ENCODE measurements at places on chromosomes 11 and 22.

DNA sequence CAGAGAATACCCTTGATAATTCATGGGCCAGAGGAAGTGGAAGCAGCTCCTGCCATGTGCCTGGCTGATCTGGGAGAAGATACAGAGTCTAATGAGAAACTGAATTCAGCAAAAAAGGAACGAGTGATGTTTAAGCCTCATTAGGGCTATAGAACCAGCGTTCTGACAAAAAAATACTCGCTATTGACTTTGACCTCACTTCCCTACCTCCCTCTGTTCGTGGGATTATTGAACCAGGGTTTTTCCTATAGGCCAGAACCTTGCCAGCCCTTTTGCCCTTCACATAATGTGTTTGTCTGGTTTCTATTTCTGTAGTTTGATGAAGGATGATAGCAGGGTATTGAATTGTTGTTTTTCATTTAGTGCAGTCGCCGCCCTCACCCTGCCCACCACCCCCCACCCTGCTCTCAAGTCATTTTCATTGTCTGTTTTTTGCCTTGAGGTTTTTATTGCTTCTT is 7.6 kb upstream of the RBFOX2 start:
- ATAC-seq: no peak

DNA sequence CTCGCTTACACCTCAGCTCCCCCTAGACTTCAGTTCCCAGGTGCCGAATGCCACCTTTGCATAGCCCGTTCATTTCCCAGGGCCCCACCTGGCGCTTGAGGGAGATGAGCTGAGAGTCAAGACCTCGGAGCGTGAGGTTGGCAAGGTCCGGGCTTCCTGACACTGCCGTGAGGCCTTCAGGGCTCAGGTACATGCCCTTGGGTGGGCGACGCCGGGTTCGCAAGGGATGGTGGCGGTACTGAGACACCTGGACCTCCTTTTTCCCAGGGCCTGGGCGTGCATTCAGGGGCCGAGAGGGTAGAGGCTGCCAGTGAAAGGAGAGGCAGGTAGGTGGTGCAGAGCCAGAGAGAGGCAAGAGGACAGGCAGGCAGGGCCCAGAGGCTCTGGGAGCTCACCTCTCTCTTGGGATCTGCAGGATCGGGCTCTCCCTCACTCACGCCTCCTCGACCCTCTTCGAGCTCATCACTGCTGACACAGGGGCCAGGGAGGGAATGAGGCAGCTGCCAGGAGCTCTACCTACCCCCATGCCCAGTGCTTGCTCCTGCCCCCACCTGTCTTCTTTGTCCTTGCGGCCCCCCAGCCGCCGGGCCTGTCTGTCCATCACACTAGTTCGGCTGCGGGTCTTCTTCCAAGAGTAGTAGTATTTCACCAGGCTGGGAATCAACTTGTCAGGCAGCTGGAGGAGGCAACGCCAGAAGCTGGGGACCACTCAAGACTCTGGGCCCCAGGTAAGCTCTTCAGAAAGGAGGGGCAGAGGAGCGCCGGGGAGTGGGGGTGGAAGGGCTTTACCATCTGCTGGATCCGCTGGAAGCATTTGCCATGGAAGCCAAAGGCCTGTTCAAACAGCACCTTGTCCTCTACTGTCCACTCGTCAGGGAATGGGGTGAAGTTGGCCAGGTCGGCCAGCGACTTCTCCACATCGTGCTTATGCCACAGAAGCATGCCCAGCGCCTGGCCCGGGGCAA is 2.8 kb downstream of the RCOR2 start:
- ATAC-seq: no peak

GRCh38 chr11:57288771-57289579 is 35.8 kb downstream of the TNKS1BP1 start:
- ATAC-seq: peak; percentile 52

GRCh38 chr11:110000031-110000502 is 93.1 kb upstream of the ZC3H12C start:
- ATAC-seq: peak; percentile 89

- ATAC-seq: no peak
Observed at GRCh38 chr22:43377548-43377895, 34.3 kb upstream of the MPPED1 start.

DNA sequence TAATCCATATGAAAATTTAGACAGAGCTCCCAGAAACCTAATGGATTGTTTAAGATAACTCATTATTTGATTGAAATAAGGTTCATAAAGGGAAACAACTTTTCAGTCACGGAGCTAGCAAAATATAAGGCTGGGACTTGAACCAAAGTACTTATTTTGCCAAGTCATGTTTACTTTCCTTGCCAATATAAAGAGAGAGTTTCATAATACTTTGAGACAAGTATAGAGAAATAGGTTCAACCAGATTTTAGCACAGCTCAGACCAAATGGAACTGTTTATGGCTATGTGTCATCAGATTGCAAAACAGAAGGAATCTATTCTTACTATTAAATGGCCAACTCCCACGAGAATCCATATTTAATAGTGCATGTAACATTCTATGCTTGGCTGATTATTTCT is 1517.5 kb upstream of the TENM4 start:
- no peak for ATAC-seq

DNA sequence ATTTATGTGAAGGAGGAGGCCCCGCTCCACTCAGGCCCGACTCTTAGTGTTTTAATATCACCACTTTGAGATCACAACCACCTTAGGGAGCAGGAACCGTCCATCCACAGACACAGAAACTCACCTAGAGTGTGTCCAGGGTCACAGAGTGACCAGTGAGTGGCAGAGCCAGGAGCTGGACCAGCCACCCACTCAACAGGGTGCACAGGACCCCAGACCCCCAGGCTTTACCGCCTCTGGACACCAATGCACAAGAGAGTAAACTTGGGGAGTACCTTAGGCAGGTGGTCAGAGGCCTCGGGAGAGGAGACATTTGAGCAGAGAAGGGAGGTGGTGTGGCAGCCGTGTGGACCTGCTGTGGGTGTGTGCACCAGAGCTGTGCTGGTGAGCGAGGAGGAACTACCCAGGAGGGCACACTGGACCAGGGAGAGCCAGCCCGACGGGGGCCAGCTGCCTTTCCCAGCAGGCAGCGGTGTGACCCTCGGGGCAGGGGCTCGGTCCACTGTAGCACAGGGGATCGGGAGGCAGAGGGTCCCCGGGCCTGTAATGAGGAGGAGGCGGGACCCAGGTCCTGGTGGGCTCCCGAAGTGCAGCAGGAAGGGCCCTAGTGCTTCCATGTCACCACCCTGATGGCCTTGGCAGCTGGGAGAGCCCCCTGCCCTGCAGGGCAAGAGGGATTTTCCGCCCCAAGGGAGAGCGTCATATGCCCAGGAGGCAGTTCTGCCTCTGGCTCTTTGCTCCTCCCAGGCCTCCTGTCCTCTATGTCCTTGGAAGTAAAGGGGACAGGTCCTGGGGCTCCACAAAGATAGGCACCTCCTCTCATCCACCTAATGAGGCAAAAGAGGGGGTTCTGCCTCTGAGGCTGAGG is 7.5 kb upstream of the NLRP6 start:
- no peak for ATAC-seq

GRCh38 chr11:86440305-86440716 is 65.6 kb downstream of the CCDC81 start:
- ATAC-seq: no peak

DNA sequence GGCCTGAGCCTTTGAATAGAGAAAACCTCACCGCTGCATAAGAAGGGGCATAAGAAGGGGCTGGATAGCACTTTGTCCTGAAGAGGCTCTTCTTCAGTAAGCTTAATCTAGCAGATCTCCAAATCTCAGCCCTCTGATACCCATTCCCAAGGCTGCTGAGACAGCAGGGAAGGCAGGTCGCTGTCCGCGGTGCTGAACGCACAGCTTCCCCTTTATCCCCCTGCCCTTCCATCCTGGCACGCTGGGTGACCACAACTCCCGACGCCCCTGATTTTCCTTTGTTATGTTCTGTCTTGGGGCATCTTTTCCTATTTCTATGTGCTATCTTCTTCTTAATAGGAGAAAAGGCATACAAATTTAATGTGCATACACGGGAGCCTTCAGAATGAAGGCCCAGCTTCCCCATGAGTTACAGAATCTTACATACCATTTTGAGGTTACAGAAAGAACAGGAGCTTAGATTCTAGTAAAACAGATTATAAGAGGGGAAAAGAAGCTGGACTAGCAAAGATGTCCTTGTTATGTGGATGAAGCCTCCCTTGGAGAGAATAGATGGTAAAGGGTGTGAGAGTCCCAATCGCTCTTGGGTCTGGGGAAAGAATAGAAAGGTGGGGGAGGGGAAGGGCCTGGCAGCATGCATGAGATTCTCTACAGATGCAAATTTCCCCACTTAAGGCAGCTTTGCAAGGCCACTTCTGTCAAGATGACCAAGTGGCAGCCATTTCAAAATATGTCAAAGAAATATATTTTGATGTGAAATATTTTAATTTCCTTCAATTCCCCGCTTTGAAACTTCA is 5.7 kb upstream of the SULT4A1 start:
- peak; percentile 87 for ATAC-seq

DNA sequence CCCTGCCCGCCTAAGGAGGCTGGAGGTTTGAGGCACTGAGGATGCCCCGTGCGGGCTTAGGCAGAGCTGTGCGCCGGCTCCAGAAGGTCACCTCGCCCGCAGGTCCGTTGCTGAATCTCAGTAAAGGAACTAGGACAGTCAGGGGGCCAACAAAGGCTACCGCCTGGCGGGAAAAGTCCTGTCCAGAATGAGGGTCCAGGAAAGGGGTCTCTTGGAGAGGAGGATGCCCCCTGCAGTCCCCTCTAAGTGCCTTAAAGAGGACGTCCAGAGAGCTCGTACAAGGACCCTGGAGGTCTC is 548 bp downstream of the PVALB start:
- ATAC-seq: no peak

DNA sequence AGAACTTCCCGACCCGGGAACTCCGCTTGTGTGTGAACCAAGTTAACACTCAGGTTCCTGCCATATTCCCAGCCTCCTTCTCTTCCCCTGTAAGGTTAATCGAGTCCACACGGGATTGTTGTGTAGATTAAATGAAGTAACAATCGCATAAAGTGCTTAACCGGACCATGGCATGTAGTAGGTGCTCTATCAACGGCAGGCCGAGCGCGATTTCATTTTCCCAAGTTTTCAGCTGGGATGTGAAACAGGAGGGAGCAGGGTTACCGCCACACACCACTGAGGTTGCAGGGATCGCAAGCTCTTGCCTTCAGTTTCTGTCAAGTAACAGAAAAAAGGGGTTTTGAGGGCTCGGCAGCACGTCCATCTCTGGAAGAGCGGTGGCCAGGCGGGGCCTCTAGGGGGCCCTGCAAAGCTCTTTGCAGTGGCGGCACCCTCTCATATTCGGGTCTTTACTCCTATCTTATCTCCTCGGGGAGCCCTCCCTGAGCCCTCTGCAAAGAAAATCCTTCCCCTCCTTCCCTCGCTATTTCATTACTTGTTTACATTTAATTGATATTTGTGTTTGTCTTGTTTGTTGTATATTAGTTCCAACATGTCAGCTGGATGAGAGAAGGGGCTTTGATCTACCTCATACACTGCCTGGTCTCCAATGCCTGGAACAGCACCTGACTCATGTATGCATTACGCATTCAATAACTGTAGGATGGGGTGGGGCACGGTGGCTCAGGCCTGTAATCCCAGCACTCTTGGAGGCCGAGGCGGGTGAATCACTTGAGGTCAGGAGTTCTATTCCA is 816 bp upstream of the PLEKHA7 start:
- peak; percentile 47 for ATAC-seq

DNA sequence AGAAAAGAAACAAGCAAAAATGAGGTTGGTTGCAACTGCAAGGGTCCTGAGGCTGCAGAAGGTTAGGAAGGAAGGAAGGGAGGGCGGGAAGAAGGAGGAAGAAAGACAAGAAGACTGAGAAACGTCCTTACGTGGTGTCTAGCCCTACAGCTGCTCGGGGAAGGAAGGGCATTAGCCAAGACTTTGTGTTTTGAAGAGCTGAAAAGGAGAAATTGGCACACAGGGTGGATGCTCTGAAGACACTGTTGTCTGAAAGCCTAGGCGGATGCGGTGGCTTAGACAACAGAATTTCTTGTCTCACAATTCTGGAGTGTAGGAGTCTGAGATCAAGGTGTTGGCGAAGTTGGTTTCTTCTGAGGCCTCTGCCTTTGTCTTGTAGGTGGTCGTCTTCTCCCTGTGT is 60.7 kb downstream of the MCM5 start:
- no peak for ATAC-seq

DNA sequence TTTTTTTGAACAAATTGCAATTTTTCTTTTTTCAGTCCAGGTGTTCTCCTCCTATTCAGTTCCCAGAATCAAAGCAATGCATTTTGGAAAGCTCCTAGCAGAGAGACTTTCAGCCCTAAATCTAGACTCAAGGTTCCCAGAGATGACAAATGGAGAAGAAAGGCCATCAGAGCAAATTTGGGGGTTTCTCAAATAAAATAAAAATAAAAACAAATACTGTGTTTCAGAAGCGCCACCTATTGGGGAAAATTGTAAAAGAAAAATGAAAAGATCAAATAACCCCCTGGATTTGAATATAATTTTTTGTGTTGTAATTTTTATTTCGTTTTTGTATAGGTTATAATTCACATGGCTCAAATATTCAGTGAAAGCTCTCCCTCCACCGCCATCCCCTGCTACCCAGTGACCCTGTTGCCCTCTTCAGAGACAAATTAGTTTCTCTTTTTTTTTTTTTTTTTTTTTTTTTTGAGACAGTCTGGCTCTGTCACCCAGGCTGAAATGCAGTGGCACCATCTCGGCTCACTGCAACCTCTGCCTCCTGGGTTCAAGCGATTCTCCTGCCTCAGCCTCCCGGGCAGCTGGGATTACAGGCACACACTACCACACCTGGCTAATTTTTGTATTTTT is 6.2 kb upstream of the UBE4A start:
- ATAC-seq: no peak

DNA sequence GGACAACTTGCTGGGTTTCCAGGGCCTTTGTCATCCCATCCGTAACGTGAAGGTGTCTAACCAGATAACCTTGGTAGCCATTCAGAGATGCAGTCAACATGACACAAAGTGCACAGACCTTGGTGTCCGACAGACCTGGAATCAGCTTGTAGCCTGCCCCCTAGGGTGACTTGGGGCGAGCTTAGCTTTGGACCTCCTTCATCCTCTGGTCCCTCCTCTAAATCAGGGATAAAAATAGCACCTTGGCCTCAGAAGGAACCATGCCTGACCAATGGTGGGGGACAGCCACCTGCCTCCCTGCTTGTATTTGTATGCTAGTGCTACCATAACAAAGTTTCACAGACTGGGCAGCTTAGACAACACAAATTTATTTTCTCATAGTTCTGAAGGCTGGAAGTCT is 3.7 kb downstream of the SNRPD3 start:
- ATAC-seq: no peak

GRCh38 chr11:71116693-71117040 is 135.7 kb downstream of the SHANK2 start:
- no peak for ATAC-seq

DNA sequence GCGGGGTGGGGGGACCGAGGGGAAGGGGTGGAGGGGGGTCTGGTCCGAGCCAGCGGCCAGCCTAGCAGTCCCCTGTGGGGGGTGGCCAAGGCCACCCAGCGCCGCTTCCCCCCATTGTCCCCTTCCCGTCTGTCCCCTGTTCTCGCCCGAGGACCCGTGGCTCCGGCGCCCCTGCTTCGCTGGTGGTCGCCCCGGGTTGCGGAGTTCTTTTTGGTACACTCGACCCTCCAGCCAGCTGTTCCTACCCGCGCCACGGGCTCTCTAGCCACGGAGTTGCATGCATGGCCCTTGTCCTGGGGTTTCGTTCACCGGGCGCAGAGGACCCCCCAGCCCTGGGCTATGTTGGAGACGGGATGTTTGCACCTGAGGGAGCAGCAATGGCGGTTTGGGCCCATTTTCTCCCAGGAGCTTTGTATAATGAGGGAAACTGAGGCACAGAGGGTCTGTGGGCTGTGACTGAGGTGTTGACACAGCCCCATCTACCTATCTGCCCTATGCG is 489 bp downstream of the RNF214 start:
- ATAC-seq: peak; percentile 41

Data from motor neuron (in vitro differentiated cells).